ENCODE measurements at places on chromosomes 13 and 19. TPM values are rescaled to one million over a fixed set of nuclear protein-coding genes. Genes with fewer than 3 reads are reported as not detected.
A peak's percentile ranks its signal among the peaks of the same experiment; 100 is the strongest.

- H3K27ac ChIP-seq: no peak overlapping the region
- H3K36me3 ChIP-seq: no peaks in the 10 kb centered on the region
- DNase-seq: no peak
- peaks cover 3% of the 10 kb centered on the region for H3K27me3 ChIP-seq
These were observed 7.5 kb upstream of the MIER2 start for GRCh38 chr19:351976-352625.

DNA sequence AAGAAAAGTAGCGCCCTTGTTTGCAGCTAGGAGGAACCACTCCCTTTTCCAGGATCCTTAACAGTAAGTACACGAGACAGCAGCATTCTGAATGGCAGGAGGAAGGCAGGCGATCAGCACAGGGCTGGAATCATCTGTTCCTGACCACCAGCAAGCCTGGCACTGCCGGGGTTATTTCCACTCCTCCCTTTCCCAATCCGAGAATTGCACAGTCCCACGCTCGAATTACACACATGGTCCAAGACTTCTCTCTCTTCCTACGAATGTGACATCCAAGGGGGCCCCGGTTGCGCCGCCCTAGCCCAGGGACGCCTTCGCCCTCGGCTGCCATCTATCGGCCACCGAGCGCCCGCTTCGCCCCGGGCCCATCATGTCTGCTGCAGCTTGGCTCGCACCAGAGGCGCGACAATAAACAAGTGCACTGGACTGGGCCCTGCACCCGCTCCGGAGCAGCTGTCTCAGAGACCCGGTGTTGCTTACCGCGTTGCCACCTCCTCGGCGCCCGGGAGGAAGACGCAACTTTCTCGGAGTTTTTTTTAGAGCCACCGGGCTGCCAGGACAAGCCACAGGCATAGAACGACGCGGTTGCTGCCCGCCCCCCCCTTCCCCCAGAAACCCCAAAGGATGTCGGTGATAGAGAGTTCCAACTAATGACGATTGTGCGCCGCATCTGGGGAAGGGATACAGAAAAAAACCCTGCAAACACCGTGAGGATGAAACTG is at the start of gene SLITRK5:
Gene SLITRK5, plus strand, starts transcription at position 341 of the 722 bp plus-strand sequence. CDS start 4,018 bp downstream, outside the sequence.
- H3K4me3 ChIP-seq: peak within 1 kb of the TSS; percentile 32
- H3K36me3 ChIP-seq: no peaks in the 10 kb centered on the region
- no peak within 1 kb of the TSS for H3K27ac ChIP-seq
- H3K4me1 ChIP-seq: peaks cover 33% of the 10 kb centered on the region

The ZNF443 gene
- 7.0 TPM for total RNA-seq

GRCh38 chr13:35496761-35497386 is 20.4 kb upstream of the MAB21L1 start:
- H3K4me1 ChIP-seq: no peaks in the 10 kb centered on the region
- H3K27ac ChIP-seq: no peak overlapping the region
- H3K36me3 ChIP-seq: no peaks in the 10 kb centered on the region

The PTGIR gene
- 2.2 TPM for total RNA-seq

DNA sequence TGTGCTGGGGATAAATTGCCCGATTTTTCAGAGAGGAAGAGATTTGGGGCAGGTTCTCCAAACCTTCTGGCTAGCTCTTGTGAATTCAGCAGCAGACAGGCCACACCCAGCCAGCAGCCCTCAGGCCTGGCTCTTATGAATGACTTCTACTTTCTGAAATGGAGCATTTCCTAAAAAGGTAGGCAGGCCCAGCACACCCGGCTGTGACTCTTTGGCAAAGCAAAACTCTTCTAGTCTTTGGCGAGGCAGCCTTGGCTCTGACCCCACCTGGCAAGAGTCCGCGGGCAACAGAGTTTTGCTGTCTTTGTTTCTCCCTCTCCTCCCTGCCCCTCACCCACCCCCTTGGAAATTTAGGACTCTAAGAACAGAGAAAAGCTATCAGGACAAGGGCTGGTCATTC is 221.2 kb downstream of the ZNF536 start:
- H3K4me3 ChIP-seq: no peak overlapping the region
- H3K27ac ChIP-seq: no peak overlapping the region
- no peaks in the 10 kb centered on the region for H3K4me1 ChIP-seq
- H3K36me3 ChIP-seq: no peaks in the 10 kb centered on the region

Data from transverse colon (tissue), 4 donors.